ENCODE measurements at places on chromosomes 11 and 22. TPM values are rescaled to one million over a fixed set of nuclear protein-coding genes. Genes with fewer than 3 reads are reported as not detected.

The FAM227A gene
- 0.74 TPM for total RNA-seq

The TPH1 gene
- total RNA-seq = 0.18 TPM

The MDK gene
- total RNA-seq = 4.9 TPM

The ANKK1 gene
- total RNA-seq = not detected

The TMEM45B gene
- total RNA-seq = 0.47 TPM

The CBLIF gene
- total RNA-seq = not detected

The ZNF195 gene
- 34.3 TPM for total RNA-seq

The AMOTL1 gene
- 1.5 TPM for total RNA-seq

The OR4A16 gene
- total RNA-seq = not detected

The C11orf87 gene
- total RNA-seq = not detected

The H19 gene
- total RNA-seq = not detected

The CHEK2 gene
- 15.4 TPM for total RNA-seq

The CECR2 gene
- 0.16 TPM for total RNA-seq

DNA sequence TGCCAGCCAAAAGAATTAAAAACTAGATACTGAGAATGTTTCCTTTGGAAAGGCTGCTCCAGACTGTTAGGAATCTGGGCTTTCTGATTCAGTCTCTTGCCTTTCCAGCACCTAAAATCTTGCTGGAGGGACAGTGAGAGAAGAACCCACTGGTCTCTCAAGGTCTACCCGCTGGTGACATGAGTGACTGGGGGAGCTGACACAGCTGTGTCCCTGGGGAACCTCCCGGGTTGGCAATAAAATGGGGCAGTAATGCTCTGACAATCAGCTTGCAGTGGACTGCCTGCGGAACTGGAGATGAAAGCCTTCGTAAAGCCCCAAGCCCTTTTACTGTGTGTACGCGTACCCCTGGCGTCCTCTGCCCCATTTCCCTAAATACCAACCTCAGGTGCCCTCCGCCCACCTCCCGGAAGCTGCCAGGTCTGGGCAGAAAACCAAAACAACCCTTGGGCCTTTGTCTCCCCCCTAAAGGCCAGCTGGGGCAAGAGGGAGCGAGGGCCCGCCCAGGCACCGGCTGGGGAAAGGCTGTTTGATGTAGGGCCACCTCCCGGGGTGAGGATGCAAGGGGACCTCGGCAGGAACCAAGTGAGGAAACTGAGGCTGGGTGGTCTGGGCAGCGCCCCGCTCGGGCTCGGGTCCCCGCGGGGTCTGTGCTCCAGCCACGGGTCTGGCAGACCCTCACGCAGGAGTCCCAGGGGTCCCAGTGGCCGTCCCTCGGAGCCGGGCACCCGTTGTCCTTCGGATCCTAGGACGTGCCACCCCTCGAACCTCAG, 741 bp downstream of the CARS1 start:
- peak; percentile 70 for DNase-seq

DNA sequence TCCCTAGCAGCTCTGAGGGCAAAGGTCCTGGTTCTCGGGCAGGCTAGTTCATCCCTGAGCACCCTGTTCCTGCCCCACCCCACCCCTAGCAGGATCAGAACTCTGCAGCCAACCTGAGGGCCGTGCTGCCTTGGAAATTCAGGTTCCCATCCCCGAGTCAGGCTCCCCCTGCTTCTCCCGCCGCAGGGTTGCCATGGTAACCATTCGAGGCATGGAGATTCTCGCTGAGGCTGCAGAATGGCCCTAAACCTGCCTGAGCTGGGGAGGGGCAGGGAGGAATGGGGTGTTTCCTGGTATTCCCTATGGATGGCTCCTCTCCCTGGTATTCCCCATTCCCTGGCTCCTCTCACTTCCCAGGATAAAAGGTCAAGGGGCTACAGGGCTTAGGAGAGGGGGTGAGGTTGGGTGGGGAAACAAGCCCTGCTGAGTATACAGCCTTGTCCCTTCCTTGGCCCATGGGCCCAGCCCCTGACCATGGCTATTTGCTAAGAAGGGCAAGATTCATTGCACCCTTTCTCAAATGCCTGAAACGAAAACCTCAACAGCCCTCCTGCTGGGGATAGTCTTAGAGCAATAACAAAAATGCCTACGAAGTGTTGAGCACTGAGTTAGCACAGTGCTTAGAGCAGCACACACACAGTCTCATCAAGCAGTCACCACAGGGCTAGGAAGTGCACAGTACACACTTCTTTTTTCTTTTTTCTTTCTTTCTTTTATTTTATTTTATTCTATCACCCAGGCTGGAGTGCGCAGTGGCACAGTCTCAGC, 58.7 kb downstream of the CHST1 start:
- DNase-seq = no peak

GRCh38 chr11:32425761-32426160, 9.6 kb downstream of the WT1 start:
- DNase-seq = no peak

GRCh38 chr11:65274735-65275682, 13.2 kb downstream of the POLA2 start:
- DNase-seq = peak; percentile 40

DNA sequence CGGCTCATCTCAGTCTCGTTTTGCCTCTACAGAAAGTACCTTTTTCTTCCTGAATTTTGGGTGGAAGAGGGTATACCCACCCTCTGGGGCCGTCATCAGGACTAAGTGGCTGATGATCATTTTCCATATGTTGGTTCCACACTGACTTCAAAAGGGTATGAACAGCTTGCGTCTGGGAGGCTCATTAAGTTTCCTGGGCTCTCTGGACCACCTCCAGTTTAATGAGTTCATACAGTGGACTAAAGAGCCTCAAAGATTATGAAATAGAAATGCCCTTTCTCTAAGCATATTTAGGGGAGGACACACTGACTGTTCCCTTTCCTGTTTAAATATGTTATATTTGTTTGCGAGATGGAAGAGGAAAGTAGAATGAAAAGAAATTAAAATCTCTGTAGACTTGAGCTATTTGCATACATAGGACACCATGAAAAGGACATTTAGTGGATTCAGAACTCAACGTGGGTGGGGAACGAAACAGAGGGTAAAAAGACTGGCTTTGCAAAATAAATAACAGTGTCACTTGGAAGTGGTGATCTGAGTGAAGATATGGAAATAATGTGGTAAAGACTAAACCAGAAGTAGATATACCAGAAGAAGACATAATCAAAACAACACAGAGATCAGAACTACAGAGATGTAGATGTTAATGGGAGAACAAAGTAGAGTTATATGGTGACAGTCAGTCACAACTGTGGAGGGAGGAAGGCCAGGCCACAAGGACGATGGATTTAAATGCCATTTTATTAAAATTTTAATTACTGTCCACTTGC, 18.7 kb downstream of the LDLRAD3 start:
- no peak for DNase-seq

- DNase-seq = no peak
These were observed 12.0 kb upstream of the MRGPRD start for GRCh38 chr11:68992743-68993255.

DNA sequence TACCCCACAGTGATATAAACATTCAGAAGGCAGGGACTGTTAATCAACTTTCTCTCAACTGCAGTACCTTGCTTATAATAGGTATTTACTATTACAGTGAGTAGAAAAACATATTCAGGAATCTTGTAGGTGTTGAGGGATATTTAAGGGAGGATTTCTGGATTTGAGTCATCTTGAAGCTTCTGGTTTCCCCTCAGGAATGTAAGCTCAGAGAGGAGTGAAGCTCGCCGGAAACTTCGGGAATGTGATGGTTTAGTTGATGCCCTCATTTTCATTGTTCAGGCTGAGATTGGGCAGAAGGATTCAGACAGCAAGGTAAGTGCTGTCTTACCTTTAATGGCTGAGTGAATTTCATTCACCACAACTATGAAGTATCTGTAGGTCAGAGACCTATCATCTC, 42.9 kb downstream of the CTNND1 start:
- DNase-seq = no peak

- no peak for DNase-seq
These were observed 37.6 kb upstream of the CRYBB3 start for GRCh38 chr22:25161916-25162530.

DNA sequence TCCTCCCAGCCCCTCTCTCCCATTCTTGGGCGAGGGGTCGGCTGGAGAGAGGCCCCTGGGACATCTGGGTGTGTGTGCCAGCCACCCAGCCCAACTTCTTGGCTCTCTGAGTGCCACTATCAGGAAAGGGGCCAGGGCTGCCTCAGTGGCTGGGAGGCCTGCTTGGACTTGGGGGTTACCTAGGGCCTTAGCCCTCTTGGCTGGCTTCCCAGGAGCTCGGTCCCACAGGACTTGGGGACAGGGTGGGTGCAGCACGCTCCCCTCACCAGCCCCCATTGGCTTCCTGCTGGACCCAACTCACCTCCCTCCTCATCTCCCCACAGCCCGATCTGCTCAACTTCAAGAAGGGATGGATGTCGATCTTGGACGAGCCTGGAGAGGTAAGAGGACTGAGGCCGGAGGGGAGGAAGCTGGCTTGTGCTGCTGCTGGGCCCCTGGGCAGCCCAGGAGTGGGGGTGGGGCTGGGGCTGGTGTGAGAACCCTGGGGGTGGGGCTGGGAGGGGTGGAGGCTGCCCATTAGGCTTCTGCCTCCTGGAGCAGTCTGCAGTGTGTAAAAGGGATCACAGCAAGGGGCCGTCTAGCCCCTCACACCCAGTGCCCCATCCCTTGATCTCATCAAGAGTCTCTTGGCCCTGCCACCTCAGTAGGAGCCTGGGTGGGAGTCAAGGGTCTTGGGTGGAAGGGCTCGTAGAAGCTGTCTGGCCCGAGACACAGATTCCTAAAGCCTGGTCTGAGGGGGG, 54.8 kb downstream of the TRIOBP start:
- DNase-seq = no peak

- DNase-seq = no peak
These were observed 1.3 kb upstream of the DKK3 start for GRCh38 chr11:12009617-12010321.

- DNase-seq = no peak
These were observed 1.2 kb downstream of the HIKESHI start for GRCh38 chr11:86303257-86303656.

DNA sequence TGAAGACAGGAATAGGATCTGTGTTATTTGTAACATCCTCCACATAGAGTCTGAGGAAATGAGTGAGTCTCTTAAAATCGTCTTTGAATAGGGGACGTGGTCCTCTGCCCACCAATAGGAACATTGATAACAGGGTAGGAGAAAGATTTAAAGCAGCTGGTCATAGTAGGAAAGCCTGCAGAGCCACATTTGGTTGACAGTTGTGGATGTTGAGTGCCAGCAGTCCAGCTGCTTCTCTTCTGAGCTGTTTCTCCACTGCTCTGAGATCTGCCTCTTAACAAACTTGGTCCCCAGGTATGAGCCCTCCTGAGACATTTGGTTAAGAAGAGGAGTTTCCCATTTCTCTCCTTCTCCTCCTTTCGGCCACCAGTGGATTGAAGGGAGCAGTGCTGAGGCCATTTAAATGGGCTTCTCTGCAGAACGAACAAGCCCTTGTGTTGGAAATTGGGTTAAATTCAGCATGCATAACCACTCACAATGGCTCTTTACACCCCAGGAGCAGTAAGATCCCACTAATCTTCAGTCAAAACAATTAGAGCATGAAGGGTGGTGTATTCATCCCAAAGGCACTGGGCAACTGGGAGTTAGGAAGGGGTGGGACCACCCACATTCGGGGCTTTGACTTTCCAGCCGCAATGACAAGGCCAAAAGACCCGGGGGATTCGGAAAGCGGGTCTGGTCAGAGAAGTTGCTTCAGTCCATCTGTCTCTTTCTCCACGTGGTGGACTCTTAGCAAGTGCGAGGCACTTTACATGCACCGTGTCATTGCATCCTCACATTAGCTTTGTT, 32.3 kb downstream of the MIAT start:
- DNase-seq = no peak

- DNase-seq = no peak
These were observed 211.8 kb downstream of the LUZP2 start for GRCh38 chr11:24708616-24709015.

Measured in activated CD8-positive, alpha-beta T cell treated with anti-CD3 and anti-CD28 coated beads for 36 hours (primary cell).